ENCODE measurements at places on chromosomes 6 and 20.

GRCh38 chr20:37337208-37337991 lies 8.5 kb upstream of the SRC start:
- no peak for DNase-seq

GRCh38 chr6:85670573-85670972 lies 27.9 kb upstream of the SYNCRIP start:
- DNase-seq, result no peak

GRCh38 chr20:61041481-61041880 lies 210.6 kb upstream of the CDH4 start:
- no peak for DNase-seq

GRCh38 chr20:57395111-57395966 lies 4.1 kb downstream of the RBM38 start:
- DNase-seq, result no peak

- DNase-seq, result peak; percentile 43
These were observed 7.4 kb upstream of the INSM1 start for GRCh38 chr20:20360464-20360863.

- peak; percentile 22 for DNase-seq
These were observed 24.0 kb upstream of the SCML4 start for GRCh38 chr6:107847844-107848802.

DNA sequence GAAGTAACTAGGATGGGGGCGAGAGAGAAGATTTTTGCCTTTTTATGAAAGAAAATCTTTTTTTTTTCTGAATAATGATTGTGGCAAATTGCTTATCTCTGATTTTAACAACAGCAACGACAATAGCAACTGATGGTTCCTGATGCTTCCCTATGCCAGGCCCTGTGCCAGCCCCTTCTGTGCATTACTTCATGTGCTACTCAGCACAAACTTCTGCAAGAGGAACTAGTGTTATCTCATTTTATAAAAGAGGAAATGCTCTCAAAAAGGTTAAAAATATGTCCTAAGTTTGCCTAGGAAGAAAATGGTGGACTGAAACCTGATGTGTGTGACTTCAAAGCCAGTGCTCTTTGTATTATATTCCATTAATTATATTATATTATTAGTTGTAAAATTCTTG lies 74.0 kb upstream of the RALGAPA2 start:
- DNase-seq, result peak; percentile 79

DNA sequence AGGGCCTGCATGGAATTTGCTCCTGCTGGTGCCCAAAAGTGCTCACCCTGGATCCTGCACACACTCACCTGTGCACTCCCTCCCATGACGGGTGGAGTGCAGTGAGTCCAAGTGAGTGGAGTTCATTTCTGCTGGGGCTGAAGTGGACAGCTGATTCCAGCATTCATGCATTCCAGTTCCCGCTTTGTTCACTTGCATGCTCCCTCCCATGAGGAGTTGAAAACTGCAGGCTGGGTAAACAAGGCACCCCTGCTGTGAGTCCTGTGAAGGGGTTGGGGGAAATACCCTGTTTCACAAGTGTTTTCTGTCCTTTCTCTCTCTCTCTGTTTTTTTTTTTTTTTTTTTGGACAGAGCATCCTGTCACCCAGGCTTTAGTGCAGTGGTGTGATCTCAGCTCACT lies 454.1 kb upstream of the NOX3 start:
- DNase-seq, result no peak

DNA sequence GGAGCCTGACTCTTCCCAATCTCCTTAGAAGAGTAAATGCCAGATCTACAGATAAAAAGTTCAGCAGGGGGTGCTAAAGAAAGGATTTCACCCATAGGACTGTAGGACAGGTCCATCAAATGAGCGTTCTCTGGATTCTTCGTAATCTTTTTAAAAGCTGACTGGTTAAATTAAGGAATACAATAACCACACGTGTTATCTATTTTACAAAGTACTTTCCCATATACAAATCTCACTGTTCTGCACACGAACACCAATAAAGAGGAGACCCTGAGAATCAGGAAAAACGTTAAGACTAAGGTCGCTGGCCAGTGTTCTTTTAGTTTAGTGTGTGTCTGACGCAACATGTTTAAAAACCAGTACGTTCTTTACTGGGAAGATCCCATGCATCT lies 542 bp downstream of the TUBE1 start:
- DNase-seq, result no peak

- DNase-seq, result no peak
These were observed 79.8 kb downstream of the GINS1 start for GRCh38 chr20:25487306-25487705.

GRCh38 chr20:7935027-7935551 lies 5.2 kb downstream of the HAO1 start:
- no peak for DNase-seq

GRCh38 chr6:112321941-112322424 lies 25.1 kb upstream of the RFPL4B start:
- no peak for DNase-seq

DNA sequence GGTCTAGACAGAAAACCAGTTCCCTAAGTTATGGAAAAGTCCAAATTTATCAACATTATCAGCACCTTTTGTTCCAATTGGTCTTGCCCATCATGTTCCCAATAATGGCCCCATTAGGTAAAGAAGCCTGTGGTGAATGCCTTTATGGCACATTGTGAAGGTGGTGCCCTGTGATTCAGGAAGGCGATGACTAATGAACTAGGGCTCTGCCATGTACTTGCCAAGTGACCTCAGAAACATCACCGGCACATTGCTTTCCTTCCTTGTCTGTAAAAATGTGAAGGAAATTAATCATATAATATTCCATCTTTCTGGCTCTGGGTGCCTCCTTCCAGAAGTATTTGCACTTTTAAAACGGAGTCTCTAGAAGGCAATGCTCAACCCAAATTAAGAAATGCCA lies 132.3 kb downstream of the UNC5CL start:
- DNase-seq, result no peak

DNA sequence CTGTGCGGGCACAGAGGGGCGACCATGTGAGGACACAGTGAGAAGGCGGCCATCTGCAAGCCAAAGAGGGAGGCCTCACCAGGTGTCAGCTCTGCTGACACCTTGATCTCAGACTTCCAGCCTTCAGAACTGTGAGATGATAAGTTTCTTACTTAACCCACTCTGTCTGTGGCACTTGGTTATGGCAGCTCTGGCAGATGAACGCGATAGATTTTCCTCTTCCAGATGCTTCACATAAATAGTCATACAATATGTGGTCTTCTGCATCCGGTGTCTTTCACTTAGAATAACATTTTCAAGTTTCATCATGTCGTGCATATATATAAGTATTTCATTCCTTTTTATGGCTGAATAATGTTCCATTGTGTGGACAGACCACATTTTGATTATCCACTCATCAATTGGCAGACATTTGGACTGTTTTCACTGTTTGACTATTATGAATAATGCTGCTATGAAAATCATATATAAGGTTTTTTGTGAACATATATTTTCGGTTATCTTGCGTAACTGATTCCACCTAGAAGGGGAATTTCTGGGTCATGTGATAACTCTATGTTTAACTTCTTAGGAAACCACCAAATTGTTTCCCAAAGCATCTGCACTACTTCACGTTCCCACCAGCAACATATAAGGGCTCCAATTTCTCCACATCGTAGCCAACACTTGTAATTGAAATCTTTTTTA lies 30.2 kb downstream of the PRR18 start:
- DNase-seq, result no peak

GRCh38 chr6:28673787-28674671 lies 148.3 kb downstream of the GPX5 start:
- DNase-seq, result no peak

- DNase-seq, result no peak
These were observed 271.1 kb downstream of the SAMD5 start for GRCh38 chr6:147779624-147780023.

DNA sequence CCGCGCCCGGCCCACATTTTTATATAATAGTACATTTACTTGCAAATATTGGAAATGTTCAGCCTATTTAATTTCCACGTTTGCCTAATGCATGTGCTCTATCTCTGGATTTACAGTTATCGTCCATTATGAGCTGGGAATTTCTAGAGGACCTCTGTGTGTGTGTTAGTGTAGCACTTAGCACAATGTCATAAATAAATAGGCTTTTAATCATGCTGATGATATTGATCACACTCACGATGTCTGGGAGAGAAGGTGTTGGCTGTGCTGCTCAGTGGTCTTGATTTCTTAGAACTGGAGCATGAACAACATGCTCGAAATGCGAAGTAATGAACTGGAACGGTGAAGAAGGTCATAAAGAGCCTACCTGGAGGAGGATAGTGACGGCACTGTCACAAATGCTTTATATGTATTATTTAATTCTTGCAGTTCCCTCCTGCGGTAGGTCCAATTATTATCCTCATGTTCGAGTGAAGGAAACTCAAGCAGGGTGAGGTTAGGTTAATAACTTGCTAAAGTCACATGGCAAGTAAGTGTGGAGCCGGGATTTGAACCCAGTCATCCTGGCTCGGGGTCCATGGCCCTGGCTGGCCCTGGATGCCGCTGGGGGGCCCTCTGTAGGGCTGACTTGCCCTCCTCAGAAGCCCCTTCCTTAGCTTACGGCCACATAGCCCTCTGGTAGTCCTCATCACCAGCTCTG lies 130.8 kb downstream of the ZDHHC14 start:
- no peak for DNase-seq

DNA sequence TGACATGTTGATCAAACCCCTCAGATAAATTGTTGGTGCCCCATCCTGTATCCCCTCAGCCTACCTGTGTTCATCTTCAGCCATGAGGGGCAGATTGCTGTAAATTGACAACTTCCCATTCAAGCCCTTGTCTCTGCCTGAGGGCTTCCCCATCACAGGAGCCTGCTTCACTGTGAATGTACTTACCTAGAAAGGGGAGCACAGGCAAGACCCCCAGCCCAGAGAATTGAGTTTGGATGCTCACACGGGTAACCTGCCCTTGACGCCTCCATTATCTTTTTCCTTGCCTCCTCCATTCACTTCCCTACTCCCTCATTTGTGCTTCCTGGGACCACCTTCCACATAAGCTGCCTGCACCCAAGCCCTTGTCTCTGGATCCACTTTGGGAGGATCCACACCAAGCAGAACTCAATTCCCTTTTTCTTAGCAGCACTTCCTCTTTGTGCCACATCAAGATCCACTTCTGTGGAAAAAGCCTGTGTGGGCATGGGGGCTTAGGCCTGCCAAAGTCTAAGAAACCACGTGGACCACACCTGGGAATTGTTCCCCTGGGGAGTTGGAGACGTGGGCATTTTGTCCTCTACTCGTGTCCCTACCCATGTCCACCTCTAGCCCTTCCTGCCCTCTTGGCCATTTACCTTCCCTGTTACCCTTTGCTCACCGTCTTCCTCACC lies 103.4 kb upstream of the FOXA2 start:
- DNase-seq, result no peak

GRCh38 chr6:136720045-136720770 lies 72.1 kb downstream of the MAP3K5 start:
- no peak for DNase-seq

DNA sequence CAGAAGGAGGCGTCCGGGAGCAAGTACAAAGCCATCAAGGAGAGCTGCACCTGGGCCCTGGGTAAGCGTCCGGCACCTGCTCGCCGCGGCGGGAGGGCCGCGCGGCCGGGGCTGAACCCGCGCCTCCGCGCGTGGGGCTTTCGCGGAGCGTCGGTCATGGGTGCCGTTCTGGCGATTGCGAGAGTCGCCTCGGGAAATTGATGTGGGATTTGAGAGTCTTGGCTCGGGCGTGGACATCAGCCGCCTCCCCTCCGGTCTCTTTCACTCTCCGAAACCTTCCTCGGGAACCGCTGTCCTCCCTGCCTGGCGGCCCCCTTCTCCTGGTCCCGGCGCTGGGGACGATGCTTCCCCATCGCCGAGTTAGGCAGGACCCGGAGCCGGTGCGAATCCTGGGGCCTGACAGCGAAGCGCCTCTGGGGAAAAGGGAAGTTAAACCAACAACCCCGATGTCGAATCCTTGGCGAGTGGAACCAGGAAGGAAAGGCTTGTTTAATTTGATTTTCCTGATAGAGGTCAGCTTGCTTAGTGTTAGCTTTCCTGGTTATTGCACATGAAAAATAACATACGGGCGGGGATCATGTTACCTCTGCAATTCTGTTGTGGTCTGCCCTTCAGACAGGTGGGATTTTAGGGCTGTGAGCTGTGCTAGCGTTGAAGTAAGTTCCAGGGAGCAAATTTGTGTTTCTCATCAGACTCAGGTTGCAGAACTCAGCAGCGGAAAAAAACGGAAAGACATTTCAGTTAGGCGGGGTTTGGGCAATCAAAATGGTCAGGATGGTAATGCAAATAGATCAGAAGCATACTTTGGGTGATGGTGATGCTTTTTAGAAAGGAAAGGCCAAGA lies 594 bp downstream of the ARFGEF3 start:
- no peak for DNase-seq

DNA sequence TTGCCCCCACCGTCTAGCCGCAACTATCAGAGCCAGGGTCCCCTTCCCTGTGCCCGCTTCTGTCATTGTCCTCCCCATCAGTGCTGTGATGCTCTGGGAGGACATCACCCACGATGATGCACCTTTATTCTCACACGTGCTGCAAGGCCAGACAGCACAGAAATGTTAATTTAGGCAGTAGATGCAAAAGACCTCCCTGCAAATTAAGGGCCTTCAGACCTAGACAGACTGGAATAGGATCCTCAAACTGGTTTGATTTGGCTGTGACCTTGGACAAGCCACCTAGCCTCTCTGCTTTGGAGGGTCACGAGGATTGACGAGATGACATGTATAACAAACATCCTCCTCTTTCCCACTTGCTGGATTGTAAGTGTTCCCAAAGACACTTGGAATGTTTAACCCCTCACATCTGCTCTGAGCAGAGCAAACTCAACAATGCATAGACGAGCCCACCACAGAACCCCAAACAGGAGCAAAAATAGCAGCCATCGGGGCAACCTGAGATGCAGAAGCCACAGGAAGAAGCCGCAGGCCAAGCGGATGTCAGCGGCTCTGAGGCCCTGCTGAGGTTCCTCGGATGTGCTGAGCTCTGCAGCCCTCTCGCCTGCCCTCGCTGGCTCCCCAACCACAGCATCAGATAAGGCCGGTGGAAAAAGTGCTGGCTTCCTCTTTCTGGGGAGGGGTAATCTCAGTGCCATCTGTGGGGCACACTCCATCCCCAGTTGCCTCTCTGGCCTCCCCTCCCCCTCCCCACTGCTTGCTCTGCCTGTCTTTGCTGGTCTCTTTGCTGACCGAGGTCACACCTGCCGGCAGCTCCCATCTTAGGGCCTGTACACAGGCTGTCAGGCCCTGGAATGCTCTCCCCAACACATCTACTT lies 35.3 kb downstream of the TOX2 start:
- peak; percentile 78 for DNase-seq

- DNase-seq, result peak; percentile 79
These were observed at the start of gene STX7 for GRCh38 chr6:132512638-132513632. TSS of gene STX7 (minus strand) at chr6:132513116. CDS start at chr6:132503530, 9,586 bp downstream.

All from bone marrow (tissue), 2 donors.